Kasumi-1 (cell line): ENCODE measurements at places on chromosomes 12 and 14.

- no peak for DNase-seq
Observed at GRCh38 chr14:101457936-101458740, 103.2 kb upstream of the DIO3 start.

DNA sequence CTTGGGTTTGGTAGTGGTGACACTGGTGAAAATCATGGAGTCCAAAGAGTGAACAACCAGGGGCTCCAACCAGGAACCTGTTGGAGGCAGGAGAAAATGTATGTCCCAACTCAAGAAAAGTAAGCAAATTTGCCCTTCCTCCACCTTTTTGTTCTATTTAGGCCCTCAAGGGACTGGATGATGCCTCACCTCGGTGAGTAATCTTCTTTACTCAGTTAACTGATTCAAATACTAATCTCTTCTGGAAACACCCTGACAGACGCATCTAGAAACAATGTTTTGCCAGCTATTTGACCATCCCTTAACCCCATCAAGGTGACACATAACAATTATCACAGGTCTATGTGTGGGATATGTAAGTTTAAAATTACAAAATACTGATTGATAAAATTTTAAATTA is 272.4 kb upstream of the FOXG1 start:
- no peak for DNase-seq

DNA sequence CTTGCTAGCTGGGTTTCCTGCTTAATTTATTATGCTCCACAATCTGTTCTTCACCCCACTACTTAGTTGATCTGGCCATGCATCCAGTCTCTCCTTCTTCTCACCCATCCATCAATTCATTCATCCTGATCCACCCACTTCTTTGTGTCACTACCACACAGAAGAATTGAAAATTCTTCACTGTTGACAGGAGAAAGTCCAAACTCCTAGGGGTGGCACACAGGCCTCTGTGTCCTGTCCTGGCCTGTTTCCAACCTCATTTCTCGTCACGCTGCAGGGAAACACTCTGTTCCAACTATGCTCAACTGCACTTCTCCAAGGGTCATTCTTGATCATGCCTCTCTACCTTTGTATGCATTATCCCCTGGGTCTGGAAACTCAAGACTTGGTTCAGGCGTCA is 10.6 kb upstream of the KRT83 start:
- no peak for DNase-seq

GRCh38 chr12:111437816-111438454 is 32.2 kb downstream of the SH2B3 start:
- peak; percentile 79 for DNase-seq
